Kidney (tissue), 22 donors: ENCODE measurements at places on chromosomes 16 and 17. TPM values are rescaled to one million over a fixed set of nuclear protein-coding genes. Genes with fewer than 3 reads are reported as not detected.

USP43 gene
- 7.8 TPM for total RNA-seq

AHSP gene
- total RNA-seq, result not detected

GP1BA gene
- total RNA-seq, result not detected

IL17C gene
- total RNA-seq, result not detected

- no peaks in the 10 kb centered on the region for H3K27me3 ChIP-seq
- H3K27ac ChIP-seq, result no peak overlapping the region
- DNase-seq, result no peak
Measured at GRCh38 chr16:89422905-89423630, 67.3 kb downstream of the ANKRD11 start.

DNA sequence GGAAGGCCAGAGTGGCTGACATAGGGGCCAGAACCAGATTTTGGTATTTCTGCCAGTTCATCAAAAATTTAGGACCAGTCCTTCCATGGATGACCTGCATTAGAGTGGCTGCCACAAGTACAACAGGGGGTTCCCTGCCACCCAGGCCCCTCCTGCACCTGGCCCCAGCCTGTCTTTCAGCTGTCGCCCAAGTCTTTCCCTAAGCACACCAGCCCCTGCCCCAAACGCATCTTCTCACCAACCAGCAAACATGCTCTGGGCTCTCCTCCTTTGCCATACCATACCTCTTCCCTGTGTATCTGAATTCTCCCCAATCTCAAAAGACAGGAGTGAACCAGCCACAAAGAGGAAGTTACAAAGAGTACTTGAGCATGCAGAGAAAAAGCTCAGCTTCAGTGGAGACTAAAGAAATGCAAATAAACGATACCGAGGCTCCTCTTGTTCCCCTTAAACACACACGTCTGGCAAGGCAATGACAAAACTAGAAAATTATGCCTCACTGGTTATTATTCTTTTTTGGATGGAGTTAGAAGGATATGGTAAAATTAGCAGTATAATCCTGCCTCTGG, 130.6 kb downstream of the DYNLRB2 start:
- no peak overlapping the region for H3K27ac ChIP-seq
- DNase-seq, result no peak
- no peaks in the 10 kb centered on the region for H3K27me3 ChIP-seq
- no peaks in the 10 kb centered on the region for H3K36me3 ChIP-seq

GRCh38 chr17:50604513-50604912, 30.2 kb upstream of the ABCC3 start:
- H3K4me3 ChIP-seq, result no peak overlapping the region
- no peaks in the 10 kb centered on the region for H3K4me1 ChIP-seq
- no peaks in the 10 kb centered on the region for H3K36me3 ChIP-seq
- H3K27ac ChIP-seq, result no peak overlapping the region
